ENCODE measurements at places on chromosomes 2 and 18.

- DNase-seq: peak; percentile 52
Measured at GRCh38 chr2:54657664-54658083, 65.8 kb upstream of the EML6 start.

DNA sequence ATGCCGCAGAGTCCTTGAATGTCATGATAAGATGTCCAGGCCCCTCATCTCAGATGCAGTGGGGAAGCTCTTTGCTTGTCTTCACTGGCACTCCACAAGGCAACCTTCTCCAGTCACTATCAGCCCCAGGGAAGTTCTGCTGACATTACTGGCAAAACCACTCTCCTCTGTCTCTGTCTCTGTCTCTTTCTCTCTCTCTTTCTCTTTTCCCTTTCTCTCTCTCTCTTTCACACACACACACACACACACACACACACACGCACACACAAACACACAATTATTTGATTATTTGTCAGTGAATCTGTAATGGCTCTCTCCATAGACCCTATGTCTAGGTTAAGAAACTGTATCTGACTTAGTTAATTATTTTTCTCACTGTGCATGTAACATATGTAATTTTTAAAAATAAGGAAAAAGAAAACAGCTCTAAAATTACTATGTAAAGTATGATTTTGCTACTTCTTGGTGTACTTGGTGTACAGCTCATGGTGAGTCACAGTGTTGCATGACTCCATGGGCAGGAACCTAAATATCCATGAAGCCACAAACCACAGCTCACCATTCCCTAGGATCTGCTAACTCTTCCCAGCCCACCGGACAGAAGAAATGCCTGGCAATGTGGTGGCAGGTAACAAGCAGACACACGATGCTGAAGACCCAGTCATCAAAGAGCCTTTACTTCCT, 594.9 kb upstream of the ID2 start:
- no peak for DNase-seq

- DNase-seq: no peak
Measured at GRCh38 chr2:194539425-194539824, 1117.6 kb upstream of the SLC39A10 start.

- no peak for DNase-seq
Measured at GRCh38 chr2:191421950-191422349, 176.7 kb downstream of the MYO1B start.

DNA sequence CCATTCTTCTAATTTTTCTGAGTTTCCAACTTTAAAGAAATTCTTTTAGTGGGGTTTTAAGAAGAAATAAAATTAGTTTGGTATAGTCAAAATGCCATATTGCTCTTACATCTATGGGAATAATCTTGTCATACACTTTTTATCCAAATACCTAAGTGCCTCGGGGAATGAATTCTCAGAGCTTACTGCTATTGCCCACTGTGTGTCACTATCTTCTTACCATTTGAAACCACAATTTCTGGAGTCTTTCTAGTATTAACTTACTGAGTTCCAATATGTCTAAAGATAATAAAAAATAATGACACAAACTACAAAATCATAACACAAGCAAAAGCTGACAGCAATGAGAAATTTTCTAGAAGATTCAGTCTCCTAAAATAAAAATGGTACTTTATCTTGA, 23.7 kb upstream of the DNAH6 start:
- no peak for DNase-seq

All from activated CD8-positive, alpha-beta memory T cell treated with anti-CD3 and anti-CD28 coated beads, Interleukin-2, amount 10 ng/mL, durations not matched to agents 7 days and 5 days (primary cell).